ENCODE measurements at places on chromosomes 1 and 21.

DNA sequence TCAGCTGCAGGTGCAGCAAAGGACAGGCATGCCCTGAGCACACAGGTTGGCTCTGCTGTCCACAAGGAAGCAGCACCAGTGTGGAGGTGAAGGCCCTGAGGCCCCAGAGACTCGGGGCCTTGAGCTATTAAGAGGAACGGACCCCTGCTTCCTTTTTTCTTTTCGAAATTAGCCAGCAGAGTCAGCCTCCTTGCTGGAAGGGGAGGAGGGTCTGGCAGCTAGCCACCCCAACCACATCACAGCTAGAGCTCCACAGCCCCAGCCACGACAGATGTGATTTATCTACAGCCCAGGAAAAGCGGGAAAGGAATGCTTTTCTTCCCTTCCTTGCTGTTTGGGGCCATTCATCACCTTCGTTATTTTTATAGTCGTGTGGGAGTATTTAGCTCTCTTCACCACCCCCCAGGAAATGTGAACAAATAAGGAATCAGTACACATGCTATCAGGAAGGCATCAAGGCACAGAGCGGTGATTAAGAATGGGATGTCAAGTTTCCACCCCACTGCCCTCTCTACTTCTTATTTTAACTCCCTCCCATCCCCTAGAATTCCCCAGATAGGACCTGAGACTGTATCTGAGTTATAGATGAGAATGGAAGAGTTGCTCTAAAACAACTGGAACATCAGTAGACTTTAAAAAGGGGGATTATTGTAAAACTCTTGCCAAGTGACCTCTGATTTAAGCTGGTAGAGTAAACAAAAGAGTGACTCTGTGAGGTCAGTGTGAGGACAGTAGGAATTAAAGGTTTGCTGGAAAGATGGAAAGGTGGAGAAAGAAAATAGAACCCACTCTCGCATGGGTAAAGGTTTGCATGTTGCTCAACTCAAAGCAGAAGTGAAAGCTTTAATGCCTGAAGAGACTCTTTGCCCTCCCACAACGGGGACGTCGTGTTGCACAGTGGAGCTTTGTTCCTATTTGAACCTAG, 224.7 kb upstream of the GJB5 start:
- DNase-seq, result no peak

DNA sequence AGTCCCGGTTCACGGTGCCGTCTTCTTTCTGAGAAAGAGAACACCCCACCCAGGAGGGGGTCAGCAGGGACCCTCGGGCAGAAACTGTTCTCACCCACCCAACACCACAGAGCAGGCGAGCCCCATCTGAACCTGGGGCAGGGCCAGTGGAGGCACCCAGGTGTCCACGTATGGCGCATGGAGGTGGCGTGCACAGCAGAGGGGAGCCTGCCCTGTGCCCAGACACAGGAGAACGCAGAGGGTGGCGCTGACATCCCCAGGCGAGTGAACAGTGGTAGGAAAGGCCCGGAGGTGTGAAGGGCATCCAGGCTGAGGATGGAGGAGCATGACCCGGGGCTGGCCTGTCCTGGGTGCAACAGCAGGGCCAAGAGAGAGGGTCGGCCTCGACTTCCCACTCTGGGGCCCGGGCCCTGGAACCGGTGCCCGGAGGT, 91.1 kb downstream of the STUM start:
- no peak for DNase-seq

DNA sequence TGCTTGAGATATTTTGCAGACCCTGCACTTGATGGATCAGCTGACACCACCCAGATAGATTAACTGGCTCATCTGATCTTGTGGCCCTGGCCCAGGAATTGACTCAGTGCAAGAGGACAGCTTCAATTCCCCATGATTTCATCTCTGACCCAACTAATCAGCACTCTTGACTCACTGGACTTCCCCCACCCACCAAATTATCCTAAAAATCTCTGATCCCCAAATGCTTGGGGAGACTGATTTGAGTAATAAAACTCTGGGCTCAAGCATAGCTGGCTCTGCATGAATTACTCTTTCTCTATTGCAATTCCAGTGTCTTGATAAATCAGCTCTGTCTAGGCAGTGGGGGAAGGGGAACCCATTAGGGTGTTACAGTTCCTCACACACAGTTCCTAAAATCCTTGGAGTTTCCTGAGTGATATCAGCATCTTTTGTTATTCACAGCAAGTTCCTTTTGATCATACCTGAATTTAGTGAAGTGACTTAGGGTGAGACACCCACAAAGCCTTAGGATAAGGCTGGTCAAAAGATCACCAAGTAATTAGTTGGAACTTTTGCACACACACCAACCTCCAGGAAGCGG, 104.2 kb downstream of the COP1 start:
- peak; percentile 47 for DNase-seq

- peak; percentile 46 for DNase-seq
Measured at GRCh38 chr21:38787461-38788274, 18.1 kb upstream of the ETS2 start.

- no peak for DNase-seq
Measured at GRCh38 chr21:27799861-27800260, 833.0 kb upstream of the ADAMTS5 start.

GRCh38 chr1:90509225-90510048, 207.7 kb downstream of the BARHL2 start:
- DNase-seq, result no peak

GRCh38 chr1:200638073-200638472, 17.5 kb upstream of the KIF14 start:
- DNase-seq, result no peak

DNA sequence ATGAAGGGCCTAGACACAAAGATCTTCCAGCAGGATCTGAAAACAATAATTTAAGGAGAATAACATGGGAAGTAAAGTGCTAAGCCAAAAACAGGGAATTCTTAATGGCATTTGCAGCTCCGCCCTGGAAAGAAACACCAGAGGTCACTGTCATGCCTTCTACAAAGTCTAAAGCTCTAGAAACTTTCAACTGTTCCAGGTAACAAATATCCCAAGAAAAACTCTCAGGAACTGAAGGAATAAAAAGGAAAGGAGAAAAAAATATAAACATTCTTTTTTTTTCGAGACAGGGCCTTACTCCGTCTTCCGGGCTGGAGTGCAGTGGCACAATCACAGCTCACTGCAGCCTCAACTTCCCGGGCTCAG, 13.2 kb downstream of the ZC3H12A start:
- DNase-seq, result no peak

- no peak for DNase-seq
Measured at GRCh38 chr1:19096036-19096833, 113.8 kb downstream of the UBR4 start.

- DNase-seq, result no peak
Measured at GRCh38 chr1:160214481-160215140, 9.4 kb downstream of the PEA15 start.

GRCh38 chr1:230208619-230209261, 141.7 kb downstream of the GALNT2 start:
- DNase-seq, result peak; percentile 71

- DNase-seq, result no peak
Measured at GRCh38 chr1:102691592-102692090, 416.7 kb downstream of the COL11A1 start.

GRCh38 chr1:117284399-117285215, 73.9 kb upstream of the VTCN1 start:
- no peak for DNase-seq

DNA sequence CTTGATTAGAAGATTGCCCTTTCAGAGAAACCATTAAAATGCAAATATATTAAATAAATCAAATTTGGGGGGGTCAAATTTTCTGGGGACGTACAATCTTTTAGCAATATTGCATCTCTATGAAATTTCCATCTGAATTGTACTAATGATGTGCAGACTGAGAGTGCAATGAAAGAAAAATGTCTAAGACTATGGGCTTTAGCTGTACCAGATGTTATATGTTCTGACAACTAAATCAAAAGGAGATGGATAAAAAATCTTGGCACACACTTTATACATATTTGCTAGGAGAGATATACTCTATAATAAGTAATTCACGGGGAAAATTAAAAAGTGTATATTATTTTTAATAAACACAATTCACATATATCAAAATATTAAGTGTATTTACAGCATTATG, 13.0 kb upstream of the PLPPR5 start:
- DNase-seq, result no peak

DNA sequence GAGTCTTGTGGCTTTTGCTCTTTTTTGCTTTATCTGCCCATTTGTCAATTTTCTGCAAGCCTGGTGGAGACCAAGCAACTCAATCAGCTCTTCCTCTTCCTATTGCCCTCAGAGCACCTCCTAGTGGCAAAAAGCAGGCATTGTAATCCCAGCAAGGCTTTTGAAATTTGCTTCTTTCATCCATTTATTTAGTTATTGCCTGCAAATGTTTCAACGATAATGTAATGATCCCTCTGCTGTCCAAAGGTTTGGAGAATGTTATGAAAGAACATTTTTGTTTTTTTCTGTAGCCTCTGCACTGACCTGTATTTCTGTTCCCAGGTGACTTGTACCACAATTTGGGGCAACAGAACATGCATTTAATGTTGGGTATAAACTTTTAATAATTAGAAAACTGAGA, 127.8 kb downstream of the GABPA start:
- no peak for DNase-seq

GRCh38 chr1:158068918-158069317, 75.5 kb downstream of the KIRREL1 start:
- DNase-seq, result no peak

GRCh38 chr1:34380526-34381124, 203.9 kb downstream of the C1orf94 start:
- DNase-seq, result no peak

GRCh38 chr1:55213151-55213884, 1.8 kb downstream of the USP24 start:
- no peak for DNase-seq

- DNase-seq, result no peak
Measured at GRCh38 chr1:67371681-67372080, 58.5 kb downstream of the SERBP1 start.

DNA sequence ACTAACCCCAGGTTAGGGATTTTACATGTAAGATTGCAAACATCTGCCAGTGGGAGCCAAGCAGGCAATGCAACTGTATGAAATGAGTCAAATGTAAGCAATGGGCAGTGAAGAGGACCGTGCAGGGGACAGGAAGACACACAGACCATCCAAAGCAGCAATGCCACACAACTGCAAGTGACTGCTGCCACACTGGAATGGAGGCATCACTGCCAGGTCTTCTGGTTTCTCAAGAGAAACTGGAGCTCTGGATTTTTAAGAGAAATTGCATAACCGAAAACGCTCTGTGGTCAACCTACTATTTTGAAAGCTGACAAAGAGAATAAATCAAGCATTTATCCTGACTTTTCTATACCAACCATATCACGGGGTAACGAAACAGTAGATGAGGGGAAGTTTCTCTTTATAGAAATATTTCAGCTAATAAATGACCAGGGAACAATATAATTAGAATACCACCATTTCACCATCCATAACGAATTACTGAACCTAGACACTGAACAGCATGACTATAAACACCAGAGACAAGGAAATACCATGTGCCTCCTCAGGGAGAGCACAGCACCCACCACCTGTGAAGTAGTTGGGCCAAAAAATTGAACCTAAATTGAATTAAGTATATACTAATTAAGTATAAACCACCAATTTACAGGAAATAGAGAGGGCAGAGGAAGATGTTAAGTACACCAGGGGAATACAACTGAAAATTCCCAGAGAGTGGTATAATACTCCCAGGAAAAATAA, 4.4 kb downstream of the AK2 start:
- no peak for DNase-seq

GRCh38 chr1:223718850-223719249, 6.5 kb downstream of the CAPN2 start:
- DNase-seq, result no peak

DNA sequence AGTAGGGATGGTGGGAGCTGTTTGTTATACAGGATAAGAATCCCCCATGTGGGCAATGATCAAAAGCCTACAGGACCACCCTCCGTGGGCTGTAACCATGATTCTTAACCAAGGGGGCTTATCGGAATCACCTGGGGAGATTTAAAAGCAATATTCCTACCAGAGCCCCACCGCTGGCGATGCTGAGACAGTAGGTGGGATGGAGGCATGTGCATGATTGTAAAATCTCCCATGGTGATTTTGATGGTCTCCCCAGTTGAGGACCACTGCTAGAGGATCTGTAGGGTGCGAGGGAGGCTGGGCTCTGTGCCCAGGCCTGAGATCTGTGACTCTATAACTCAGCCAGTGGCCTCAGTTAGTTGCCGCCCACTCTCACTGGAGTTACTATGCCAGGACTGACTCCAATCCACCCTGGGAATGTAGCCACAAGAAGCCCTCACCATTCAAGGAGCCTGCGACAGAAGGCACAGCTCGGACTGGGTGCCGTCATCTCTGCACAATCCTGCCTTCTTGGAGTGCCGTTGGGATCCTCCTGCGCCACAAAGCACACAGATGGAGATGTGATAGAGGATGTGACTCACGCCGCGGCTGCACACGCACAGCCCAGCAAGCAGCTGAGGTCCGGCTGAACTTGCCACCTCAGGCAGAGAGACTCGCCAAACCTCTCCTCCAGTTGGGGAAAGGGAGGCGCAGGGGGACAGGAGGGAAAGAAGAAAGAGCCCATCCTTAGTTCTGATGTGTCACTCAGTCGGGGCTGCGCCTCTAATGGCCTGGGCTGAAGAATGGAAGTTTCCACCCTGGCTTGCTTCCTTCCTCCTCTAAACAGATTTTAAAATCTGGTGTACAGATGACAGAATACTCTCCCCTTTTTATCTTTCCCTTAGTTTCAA, 26.5 kb downstream of the AKNAD1 start:
- no peak for DNase-seq

DNA sequence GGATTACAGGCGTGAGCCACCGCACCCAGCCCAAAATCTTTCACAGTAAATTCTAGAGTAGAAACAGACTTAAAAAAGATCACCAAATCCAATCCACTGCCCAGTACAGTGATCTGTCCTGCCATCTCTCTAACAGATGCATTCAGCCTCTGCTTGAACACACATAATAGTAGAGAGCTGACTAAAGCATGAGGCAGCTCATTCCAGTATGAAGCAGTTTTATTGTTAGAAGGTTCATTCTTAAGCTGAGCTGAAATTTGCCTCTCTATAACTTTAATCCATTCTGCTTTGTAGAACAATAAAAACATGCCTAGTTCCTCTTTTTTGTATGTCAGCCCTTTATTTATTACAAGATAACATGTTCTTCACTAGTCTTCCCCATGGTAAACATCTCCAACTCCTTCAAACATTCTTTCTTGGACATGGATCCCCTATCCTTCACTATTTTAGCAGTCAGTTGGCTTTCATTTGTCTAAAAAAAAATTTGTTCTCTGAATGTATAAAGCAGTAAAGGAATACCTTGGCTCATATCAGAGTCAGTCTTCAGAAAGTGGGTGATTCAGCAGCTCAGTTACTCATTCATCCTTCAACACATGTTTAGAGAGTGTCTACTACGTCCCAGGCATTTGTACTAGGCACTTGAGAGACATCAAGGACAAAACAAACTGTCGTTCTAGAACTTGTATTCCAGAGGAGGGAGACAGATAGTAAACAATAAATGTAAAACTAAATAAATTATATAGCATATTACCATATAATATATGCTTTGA, 10.7 kb upstream of the PTBP2 start:
- DNase-seq, result no peak

DNA sequence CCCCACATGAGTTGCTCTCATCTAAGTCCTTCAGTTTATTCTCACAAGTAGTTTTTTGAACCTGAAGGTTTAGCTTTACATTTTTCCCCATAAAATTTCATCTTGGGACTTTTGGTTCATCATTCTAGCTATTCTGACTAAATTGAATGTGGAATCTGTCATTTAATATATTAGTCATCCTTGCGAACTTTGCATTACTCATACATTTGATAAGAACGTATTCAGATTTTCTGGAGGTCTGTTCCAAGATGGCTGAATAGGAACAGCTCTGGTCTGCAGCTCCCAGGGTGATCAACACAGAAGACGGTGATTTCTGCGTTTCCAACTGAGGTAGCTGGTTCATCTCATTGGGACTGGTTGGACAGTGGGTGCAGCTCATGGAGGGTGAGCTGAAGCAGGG, 59.8 kb upstream of the CSF1 start:
- no peak for DNase-seq

- peak; percentile 53 for DNase-seq
Measured at GRCh38 chr21:28745131-28746016, 247.3 kb downstream of the LTN1 start.
